ENCODE measurements at places on chromosomes 11 and 22. TPM values are rescaled to one million over a fixed set of nuclear protein-coding genes. Genes with fewer than 3 reads are reported as not detected.

RIMBP3C gene
- 0.05 TPM for polyA plus RNA-seq

RTN4RL2 gene
- 0.83 TPM for polyA plus RNA-seq

OR4D10 gene
- not detected for polyA plus RNA-seq

LDLRAD3 gene
- 7.7 TPM for polyA plus RNA-seq

EML3 gene
- polyA plus RNA-seq: 24.7 TPM

TEX54 gene
- not detected for polyA plus RNA-seq

RAB38 gene
- 5.0 TPM for polyA plus RNA-seq

SGSM1 gene
- polyA plus RNA-seq: not detected

RHOD gene
- 10.9 TPM for polyA plus RNA-seq

KRTAP5-8 gene
- polyA plus RNA-seq: not detected

OR51B4 gene
- polyA plus RNA-seq: 0.11 TPM

TH gene
- 0.10 TPM for polyA plus RNA-seq

UEVLD gene
- 13.8 TPM for polyA plus RNA-seq

DENND6B gene
- 4.9 TPM for polyA plus RNA-seq

GTSE1 gene
- polyA plus RNA-seq: 15.6 TPM

CARD16 gene
- polyA plus RNA-seq: 29.2 TPM

OR4A16 gene
- not detected for polyA plus RNA-seq

SLC1A2 gene
- polyA plus RNA-seq: 0.15 TPM

SLC5A12 gene
- not detected for polyA plus RNA-seq

C11orf98 gene
- polyA plus RNA-seq: 62.3 TPM

HINFP gene
- 12.8 TPM for polyA plus RNA-seq

GP1BB gene
- 1.5 TPM for polyA plus RNA-seq

PRR14L gene
- polyA plus RNA-seq: 9.0 TPM

INS gene
- polyA plus RNA-seq: not detected

CNTF gene
- 1.1 TPM for polyA plus RNA-seq

LARGE1 gene
- 6.2 TPM for polyA plus RNA-seq

WNT11 gene
- 0.10 TPM for polyA plus RNA-seq

UPK3A gene
- not detected for polyA plus RNA-seq

ELFN2 gene
- 5.0 TPM for polyA plus RNA-seq

SLC6A5 gene
- not detected for polyA plus RNA-seq

ALDH3B2 gene
- not detected for polyA plus RNA-seq

TP53AIP1 gene
- not detected for polyA plus RNA-seq

PHLDB1 gene
- 90.4 TPM for polyA plus RNA-seq

EFCAB6 gene
- polyA plus RNA-seq: 0.44 TPM

LRRC74B gene
- not detected for polyA plus RNA-seq

CXCR5 gene
- not detected for polyA plus RNA-seq

TNRC6B gene
- polyA plus RNA-seq: 3.9 TPM

ARHGAP8 gene
- polyA plus RNA-seq: 0.21 TPM

PNPLA5 gene
- 0.13 TPM for polyA plus RNA-seq

GGT5 gene
- 5.8 TPM for polyA plus RNA-seq

DGAT2 gene
- 2.4 TPM for polyA plus RNA-seq

OR51B2 gene
- polyA plus RNA-seq: not detected

UCP2 gene
- 12.0 TPM for polyA plus RNA-seq

OR5A1 gene
- not detected for polyA plus RNA-seq

OR8D4 gene
- polyA plus RNA-seq: not detected

NAA40 gene
- 24.7 TPM for polyA plus RNA-seq

LRRN4CL gene
- polyA plus RNA-seq: 1.1 TPM

TUBA8 gene
- polyA plus RNA-seq: 2.8 TPM

DEFB108B gene
- not detected for polyA plus RNA-seq

CCDC86 gene
- 34.0 TPM for polyA plus RNA-seq

ARHGAP20 gene
- 1.2 TPM for polyA plus RNA-seq

BEST1 gene
- polyA plus RNA-seq: 1.4 TPM

OR6Q1 gene
- polyA plus RNA-seq: not detected

RBM4B gene
- polyA plus RNA-seq: 26.7 TPM
